ENCODE measurements at places on chromosomes 6 and 20.

DNA sequence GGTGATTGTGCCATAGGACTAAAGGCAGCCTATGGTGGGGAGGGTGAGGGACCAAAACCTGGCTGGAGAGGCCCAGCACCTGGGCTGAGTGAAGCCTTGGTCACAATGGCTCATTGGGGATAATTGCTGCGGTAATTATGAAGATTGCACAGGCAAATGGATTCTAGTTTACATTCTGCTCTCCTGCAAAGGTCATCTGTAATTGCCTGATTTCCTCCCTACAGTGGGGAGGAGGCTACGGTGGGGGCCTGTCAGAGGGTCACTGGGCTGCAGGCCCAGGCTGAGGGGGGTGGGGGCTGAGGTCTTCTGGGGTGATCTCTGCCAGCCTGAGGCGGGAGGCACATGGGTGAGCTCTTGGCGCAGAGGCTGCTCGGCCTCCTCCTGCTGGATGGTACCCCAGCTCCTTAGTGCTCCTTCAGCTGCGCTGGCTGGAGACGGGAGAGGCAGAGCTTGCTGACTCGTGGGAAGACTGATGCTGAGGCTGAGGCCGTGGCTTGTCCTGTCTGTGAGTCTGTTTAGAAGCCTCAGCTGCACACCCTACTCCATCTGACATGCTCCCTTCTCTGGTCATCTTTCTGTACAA lies 30.3 kb downstream of the PACSIN1 start:
- no peak for DNase-seq

GRCh38 chr6:465531-466348 lies 74.2 kb downstream of the IRF4 start:
- DNase-seq: no peak

DNA sequence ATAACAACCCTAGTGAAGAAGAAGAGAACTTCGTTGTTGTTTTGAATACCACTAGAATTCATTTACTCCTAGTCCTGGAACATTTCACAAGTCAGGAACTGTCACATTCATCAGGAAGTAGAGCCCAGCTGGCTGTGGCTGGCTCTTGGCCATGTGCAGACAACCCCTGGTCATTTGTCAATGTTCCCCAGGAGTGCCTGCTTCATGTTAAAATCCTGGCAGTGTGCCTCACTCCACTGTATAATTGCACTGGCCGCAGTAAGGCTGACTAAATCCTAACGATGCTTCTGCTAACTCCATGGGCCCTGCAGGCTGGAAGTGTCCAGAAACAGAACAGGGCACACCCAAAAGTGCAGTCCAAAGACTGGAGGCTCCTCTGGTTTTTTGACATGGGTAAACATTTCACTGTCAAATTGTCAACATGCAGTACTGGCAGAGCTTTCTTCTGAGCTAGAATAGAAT lies 41.5 kb upstream of the ADGRF1 start:
- no peak for DNase-seq

DNA sequence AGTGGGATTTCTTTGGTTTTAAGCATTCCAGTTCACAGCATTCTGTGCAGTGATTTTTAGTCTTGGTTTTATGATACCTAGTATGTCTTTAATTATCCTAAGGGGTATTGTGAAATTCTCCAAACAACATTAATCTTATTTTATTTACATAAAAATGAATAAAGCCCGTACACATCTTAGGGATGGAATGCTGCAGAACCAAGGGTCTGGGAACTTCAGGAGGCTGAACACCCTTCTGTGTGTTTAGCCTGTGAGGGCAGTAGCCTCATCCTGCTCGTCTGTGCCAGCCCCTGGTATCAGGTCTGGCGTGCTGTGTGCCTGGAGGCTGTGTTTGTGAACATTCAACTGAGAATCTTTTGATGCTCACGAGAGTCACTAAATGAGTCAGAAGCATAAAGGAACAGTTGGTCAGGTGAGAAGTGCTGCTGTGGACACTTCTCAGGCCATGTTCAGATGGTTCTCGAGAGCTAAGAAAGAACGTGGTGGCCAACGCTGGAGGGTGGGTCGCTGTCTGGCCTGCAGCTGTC lies 25.2 kb upstream of the C20orf204 start:
- DNase-seq: no peak

- DNase-seq: no peak
Observed at GRCh38 chr6:40854592-40854991, 184.4 kb downstream of the UNC5CL start.

DNA sequence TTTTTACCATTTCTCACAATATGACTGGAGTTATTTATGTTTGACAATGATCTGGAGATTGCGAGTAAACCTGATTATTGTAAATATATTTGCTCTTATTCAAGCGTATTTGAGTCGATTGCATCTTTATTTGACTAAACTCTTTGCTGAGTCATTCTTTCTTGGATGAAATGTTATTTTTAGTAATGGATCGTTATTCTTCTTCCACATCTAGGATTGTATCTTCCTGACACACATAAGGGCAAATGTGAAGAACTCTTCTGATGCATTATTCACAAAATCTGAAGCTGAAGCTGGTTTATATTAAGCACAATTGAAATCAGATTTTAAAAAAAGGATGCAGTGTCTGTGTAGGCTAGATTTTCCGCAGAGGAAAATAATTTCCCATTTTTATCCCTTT lies 68.2 kb downstream of the SEL1L2 start:
- DNase-seq: peak; percentile 12

- no peak for DNase-seq
Observed at GRCh38 chr6:124723671-124724070, 238.6 kb upstream of the RNF217 start.

All from HFFc6 (cell line).